Naive B cell (primary cell): ENCODE measurements at places on chromosomes 2 and 18. TPM values are rescaled to one million over a fixed set of nuclear protein-coding genes. Genes with fewer than 3 reads are reported as not detected.

INHBB gene
- not detected for polyA plus RNA-seq

ARHGAP28 gene
- polyA plus RNA-seq: not detected

CHN1 gene
- 0.78 TPM for polyA plus RNA-seq

CCDC148 gene
- polyA plus RNA-seq: not detected

CNGA3 gene
- not detected for polyA plus RNA-seq

SMYD1 gene
- polyA plus RNA-seq: not detected

CD8B2 gene
- not detected for polyA plus RNA-seq

TRMT61B gene
- polyA plus RNA-seq: 22.2 TPM

MERTK gene
- not detected for polyA plus RNA-seq

SLC5A7 gene
- not detected for polyA plus RNA-seq

PAX8 gene
- polyA plus RNA-seq: not detected

RIT2 gene
- not detected for polyA plus RNA-seq

CHMP3 gene
- 104 TPM for polyA plus RNA-seq

RFX8 gene
- polyA plus RNA-seq: not detected

EVA1A gene
- polyA plus RNA-seq: 0.27 TPM

MAPK4 gene
- not detected for polyA plus RNA-seq

CSRNP3 gene
- polyA plus RNA-seq: not detected

CNRIP1 gene
- not detected for polyA plus RNA-seq

ABCB11 gene
- not detected for polyA plus RNA-seq

RAPGEF4 gene
- not detected for polyA plus RNA-seq

RAX gene
- not detected for polyA plus RNA-seq

C2orf15 gene
- polyA plus RNA-seq: 3.4 TPM

FAM124B gene
- polyA plus RNA-seq: not detected

LYG2 gene
- polyA plus RNA-seq: not detected

CRYGD gene
- not detected for polyA plus RNA-seq

HES6 gene
- 3.0 TPM for polyA plus RNA-seq

MIB1 gene
- polyA plus RNA-seq: 3.8 TPM

MYOM1 gene
- polyA plus RNA-seq: 0.85 TPM

CYBRD1 gene
- not detected for polyA plus RNA-seq

UPP2 gene
- polyA plus RNA-seq: not detected

MBD2 gene
- 33.1 TPM for polyA plus RNA-seq

ALPP gene
- polyA plus RNA-seq: not detected

ZEB2 gene
- 66.1 TPM for polyA plus RNA-seq

ATF2 gene
- polyA plus RNA-seq: 35.8 TPM

LDAH gene
- 9.2 TPM for polyA plus RNA-seq
